ENCODE measurements at places on chromosomes 3 and 15.

DNA sequence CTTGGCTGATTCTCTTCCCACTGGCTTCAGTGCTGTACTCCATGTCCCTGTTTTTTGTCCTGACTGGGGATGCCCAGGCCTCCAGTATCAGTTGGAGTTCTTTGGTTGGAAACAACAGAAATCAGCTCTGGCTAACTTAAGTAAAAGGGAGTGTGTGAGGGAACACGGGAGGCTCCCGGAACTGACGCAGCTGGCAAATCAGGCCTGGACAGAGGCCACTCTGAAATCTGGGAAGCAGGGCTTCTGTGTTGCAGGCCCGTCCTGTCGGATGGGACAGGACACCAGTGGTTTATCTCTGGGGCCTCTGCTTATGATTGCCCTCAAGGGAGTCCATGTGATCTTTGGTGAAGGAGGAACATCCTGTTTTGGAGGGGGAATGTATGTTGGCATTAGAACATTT lies 124.3 kb downstream of the CHCHD6 start:
- no peak for DNase-seq

GRCh38 chr3:114418107-114418506 lies 124.3 kb downstream of the TIGIT start:
- DNase-seq, result no peak

DNA sequence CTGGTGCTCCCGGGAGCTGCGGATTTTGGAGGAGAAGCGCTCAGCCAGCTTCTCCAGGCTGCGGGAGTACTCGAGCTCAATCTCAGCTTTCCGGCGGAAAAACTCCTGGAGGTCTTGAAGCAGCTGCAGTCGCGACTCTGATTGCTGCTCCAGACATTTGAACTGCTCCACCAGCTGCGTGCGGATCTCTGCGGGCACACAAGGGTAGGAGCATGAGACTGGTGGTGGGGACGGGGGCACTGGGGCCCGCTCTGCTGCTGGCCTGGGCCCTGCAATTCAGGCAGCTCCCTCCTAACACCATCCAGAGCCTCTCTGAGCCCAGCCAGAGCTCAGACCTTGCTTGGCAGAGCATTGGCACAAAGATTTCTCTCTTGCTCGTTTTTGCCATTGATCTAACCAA lies 124.7 kb downstream of the SRGAP3 start:
- no peak for DNase-seq

GRCh38 chr3:127420829-127421228 lies 133.0 kb upstream of the PRR20G start:
- peak; percentile 36 for DNase-seq

GRCh38 chr15:91472316-91472756 lies 372.3 kb downstream of the SV2B start:
- DNase-seq, result no peak
